ENCODE measurements at places on chromosomes 3 and 15. TPM values are rescaled to one million over a fixed set of nuclear protein-coding genes. Genes with fewer than 3 reads are reported as not detected.

The CLEC3B gene
- 109 TPM for total RNA-seq

The CCR8 gene
- total RNA-seq = not detected

The POC1A gene
- 0.91 TPM for total RNA-seq

The DAZL gene
- total RNA-seq = not detected

The AADACL2 gene
- 0.24 TPM for total RNA-seq

The PRR20G gene
- total RNA-seq = not detected

The MAPKAPK3 gene
- 24.8 TPM for total RNA-seq

The SCAMP2 gene
- total RNA-seq = 65.0 TPM

The ST8SIA2 gene
- not detected for total RNA-seq

The HEXA gene
- total RNA-seq = 101 TPM

The MOBP gene
- total RNA-seq = 0.23 TPM

The TMCO5A gene
- not detected for total RNA-seq

The STAC gene
- 14.2 TPM for total RNA-seq

The HDC gene
- total RNA-seq = 34.7 TPM

The LDHAL6B gene
- not detected for total RNA-seq

The CHRM5 gene
- not detected for total RNA-seq

The SNRPA1 gene
- 46.4 TPM for total RNA-seq

The SLC51A gene
- 0.49 TPM for total RNA-seq

The CSPG5 gene
- total RNA-seq = 7.0 TPM

The PLCB2 gene
- 23.6 TPM for total RNA-seq

The ITIH1 gene
- not detected for total RNA-seq

The TIGIT gene
- total RNA-seq = 1.0 TPM

The SCG5 gene
- 3.9 TPM for total RNA-seq

The EPHA3 gene
- total RNA-seq = 10.7 TPM

The PLCH1 gene
- total RNA-seq = not detected

The DHFR2 gene
- 4.5 TPM for total RNA-seq

The HACD3 gene
- total RNA-seq = 34.2 TPM

The LRCH3 gene
- 104 TPM for total RNA-seq

The CACNA2D2 gene
- 2.7 TPM for total RNA-seq

The STRA6 gene
- total RNA-seq = 0.51 TPM

The PIGB gene
- total RNA-seq = 14.4 TPM

The SLC12A1 gene
- total RNA-seq = 0.81 TPM

The GOLGA8H gene
- 1.3 TPM for total RNA-seq
